ENCODE measurements at places on chromosomes 1 and 21.
A peak's percentile ranks its signal among the peaks of the same experiment; 100 is the strongest.

DNA sequence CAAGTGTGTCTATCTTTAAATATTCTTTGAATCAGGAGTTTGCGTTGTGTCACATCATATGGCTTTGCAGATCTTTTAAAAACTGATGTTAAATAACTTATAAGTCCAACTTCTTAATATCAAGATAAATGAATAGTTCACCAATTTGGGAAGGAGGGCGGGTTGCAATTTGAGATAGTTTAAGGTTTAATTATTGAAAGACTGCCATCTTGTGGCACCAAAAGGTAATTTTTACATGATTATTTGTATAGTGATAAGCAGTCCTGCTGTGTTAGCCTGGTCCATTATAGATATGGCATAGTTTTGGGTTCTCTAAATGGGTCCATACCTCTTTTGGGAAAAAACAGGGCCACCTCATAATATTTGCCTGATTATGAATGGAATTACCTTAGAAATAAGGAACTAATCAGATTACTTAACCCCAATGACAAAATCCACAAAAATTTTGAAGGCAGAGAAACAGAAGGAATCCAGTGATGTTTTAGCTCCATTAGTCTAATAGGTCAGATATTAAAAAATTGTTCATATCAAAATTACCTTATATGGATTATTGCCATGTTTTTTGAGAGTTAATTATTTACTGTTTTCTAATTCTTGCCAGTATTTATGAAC lies 64.3 kb downstream of the PRKAA2 start:
- no peak overlapping the region for H3K27ac ChIP-seq
- H3K4me3 ChIP-seq = no peak overlapping the region
- peaks cover 8% of the 10 kb centered on the region for H3K36me3 ChIP-seq

DNA sequence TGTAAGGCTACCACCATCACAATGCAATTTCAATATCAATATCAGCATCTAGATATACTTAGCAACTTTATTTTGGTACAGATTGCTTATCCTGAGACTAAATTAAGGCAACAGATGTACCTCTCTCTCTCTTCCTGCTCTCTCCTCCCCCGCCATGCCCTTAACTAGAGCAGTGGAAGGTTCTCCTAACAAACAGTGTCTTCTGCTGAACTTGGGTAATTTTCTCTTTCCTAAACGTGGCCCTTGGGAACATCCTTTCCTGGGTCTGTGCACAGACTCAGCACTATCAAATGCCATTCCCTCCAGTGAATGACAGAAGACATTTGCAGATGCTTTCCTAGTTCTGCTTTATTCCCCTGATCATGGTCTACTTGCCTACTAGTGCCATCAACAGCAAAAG lies 85.6 kb upstream of the TTC39A start:
- H3K27ac ChIP-seq = no peak overlapping the region
- H3K4me1 ChIP-seq = peaks cover under 1% of the 10 kb centered on the region
- H3K4me3 ChIP-seq = no peak overlapping the region
- no peaks in the 10 kb centered on the region for H3K27me3 ChIP-seq

DNA sequence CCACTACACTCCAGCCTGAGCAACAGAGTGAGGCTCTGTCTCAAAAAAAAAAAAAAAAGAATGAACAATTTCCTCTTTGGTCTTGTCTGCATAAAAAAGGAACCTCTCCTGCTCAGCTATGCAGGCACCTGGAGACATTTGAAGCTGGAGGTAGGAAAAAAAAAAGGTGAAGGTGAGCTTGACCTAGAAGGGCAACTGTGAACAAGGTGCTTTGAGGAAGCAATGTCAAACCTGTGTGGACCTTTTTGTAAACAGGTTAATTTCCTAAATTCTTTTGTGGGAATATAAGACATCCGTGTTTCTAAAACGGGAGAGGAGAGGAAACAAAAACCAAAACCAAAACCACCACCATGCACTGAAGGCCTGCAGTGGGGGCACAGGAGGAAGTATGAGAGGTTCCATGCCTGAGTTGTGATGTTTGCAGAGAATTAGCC lies 77.5 kb downstream of the SLC45A1 start:
- peak overlapping the region; percentile 21 for H3K4me3 ChIP-seq
- peaks cover 43% of the 10 kb centered on the region for H3K4me1 ChIP-seq

DNA sequence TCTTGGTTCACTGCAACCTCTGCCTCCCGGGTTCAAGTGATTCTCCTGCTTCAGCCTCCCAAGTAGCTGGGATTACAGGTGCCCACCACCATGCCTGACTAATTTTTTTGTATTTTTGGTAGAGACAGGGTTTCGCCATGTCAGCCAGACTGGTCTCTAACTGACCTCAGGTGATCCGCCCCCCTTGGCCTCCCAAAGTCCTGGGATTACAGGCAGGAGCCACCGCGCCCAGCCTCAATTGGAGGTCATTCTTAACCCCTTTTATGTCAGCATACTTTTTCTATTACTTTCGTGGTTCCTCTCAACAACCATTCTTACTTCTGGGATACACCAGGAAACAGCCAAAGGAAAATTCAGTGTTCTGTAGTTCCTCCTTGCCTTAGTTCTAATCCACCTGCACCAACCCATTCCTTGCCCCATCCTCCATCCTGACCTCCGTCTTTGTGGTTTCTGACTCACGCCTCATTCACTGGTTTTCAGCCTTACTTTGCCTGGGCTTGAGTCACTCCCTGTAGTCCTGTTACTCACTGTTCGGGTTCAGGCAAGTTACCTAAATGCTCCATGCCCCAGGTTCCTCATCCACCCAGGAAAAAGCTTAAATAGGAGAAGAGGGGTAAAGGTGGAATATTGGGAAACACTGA lies 12.9 kb upstream of the BCL10 start:
- no peaks in the 10 kb centered on the region for H3K36me3 ChIP-seq
- no peak overlapping the region for H3K27ac ChIP-seq

GRCh38 chr1:185170291-185170848 lies 13.4 kb downstream of the SWT1 start:
- no peak overlapping the region for H3K27ac ChIP-seq
- no peaks in the 10 kb centered on the region for H3K36me3 ChIP-seq
- DNase-seq = peak; percentile 82

DNA sequence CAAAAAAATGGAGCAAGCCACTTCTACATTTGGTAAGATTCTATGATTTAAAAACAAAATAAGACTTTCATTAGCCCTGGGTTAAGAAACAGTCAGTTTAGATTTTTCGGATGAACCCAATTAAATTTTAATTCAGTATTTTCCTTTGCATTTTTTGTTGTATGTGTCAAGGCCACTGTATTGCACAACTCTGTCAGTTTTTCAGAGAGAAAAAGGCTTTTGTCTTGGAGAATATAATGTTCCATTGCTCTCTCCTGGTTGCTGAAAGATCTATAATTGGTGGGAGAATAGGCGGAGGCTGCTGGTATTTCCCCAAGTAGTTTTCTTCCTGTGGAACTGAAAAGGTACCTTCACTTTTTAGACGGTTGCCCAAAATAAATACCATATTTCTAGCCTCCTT lies 84.6 kb downstream of the NEGR1 start:
- H3K27ac ChIP-seq = no peak overlapping the region
- H3K4me1 ChIP-seq = no peaks in the 10 kb centered on the region
- no peaks in the 10 kb centered on the region for H3K27me3 ChIP-seq
- DNase-seq = no peak
- H3K36me3 ChIP-seq = no peaks in the 10 kb centered on the region

- H3K4me3 ChIP-seq = no peak overlapping the region
- no peaks in the 10 kb centered on the region for H3K4me1 ChIP-seq
- H3K27me3 ChIP-seq = no peaks in the 10 kb centered on the region
- H3K27ac ChIP-seq = no peak overlapping the region
- no peaks in the 10 kb centered on the region for H3K36me3 ChIP-seq
Observed at GRCh38 chr21:38787461-38788274, 18.1 kb upstream of the ETS2 start.

GRCh38 chr21:43657355-43658087 lies 1.8 kb downstream of the HSF2BP start:
- no peaks in the 10 kb centered on the region for H3K36me3 ChIP-seq
- H3K4me3 ChIP-seq = no peak overlapping the region
- DNase-seq = no peak
- no peak overlapping the region for H3K27ac ChIP-seq
- peaks cover 11% of the 10 kb centered on the region for H3K4me1 ChIP-seq
- no peaks in the 10 kb centered on the region for H3K27me3 ChIP-seq

- DNase-seq = no peak
- H3K4me3 ChIP-seq = no peak overlapping the region
- no peaks in the 10 kb centered on the region for H3K27me3 ChIP-seq
- H3K36me3 ChIP-seq = no peaks in the 10 kb centered on the region
Observed at GRCh38 chr1:38073534-38074301, 27.1 kb upstream of the POU3F1 start.

All from neural progenitor cell (in vitro differentiated cells).